PC-3 (cell line): ENCODE measurements at places on chromosomes 5 and 9.

DNA sequence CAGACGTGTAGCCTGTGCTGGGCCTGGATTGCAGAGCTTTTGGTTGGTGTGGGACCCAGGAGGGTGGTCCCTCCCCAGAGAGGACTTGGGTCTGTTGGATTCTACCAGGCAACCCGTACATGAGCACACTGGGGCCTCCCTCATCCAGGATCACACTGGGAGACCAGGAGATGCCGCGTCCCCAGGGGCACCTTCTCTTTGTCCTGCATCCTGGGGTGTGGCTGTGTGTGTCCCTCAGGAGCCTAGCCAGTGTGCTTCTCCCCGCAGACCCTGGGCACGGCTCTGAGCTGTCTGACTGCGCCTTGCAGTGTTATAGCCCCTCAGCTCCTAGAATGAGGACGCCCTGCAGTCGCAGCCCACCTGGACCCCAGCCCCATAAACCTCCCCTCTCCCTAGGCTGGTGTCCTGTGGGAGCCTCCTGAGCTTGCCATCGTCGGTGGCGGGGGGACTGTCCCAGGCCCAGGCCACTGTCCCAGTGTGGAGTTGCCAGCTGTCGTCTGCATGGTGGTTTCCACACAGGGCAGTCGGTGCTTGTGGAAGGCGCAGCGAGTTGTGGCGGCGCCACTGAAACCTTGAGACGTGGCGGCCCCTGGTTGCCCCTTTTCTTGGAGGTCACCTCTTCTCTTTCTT lies 27.6 kb downstream of the CEP72 start:
- H3K27ac ChIP-seq, result no peak overlapping the region
- H3K36me3 ChIP-seq, result peaks cover 36% of the 10 kb centered on the region
- H3K27me3 ChIP-seq, result no peaks in the 10 kb centered on the region
- no peaks in the 10 kb centered on the region for H3K4me1 ChIP-seq
- DNase-seq, result no peak

- H3K36me3 ChIP-seq, result peaks cover 20% of the 10 kb centered on the region; the same call in 1 of the 2 replicates
- peaks cover 56% of the 10 kb centered on the region for H3K4me1 ChIP-seq
- H3K27ac ChIP-seq, result peak overlapping the region; percentile 91
- DNase-seq, result peak; percentile 93
These were observed 60.5 kb downstream of the TLE1 start for GRCh38 chr9:81628897-81629296.

DNA sequence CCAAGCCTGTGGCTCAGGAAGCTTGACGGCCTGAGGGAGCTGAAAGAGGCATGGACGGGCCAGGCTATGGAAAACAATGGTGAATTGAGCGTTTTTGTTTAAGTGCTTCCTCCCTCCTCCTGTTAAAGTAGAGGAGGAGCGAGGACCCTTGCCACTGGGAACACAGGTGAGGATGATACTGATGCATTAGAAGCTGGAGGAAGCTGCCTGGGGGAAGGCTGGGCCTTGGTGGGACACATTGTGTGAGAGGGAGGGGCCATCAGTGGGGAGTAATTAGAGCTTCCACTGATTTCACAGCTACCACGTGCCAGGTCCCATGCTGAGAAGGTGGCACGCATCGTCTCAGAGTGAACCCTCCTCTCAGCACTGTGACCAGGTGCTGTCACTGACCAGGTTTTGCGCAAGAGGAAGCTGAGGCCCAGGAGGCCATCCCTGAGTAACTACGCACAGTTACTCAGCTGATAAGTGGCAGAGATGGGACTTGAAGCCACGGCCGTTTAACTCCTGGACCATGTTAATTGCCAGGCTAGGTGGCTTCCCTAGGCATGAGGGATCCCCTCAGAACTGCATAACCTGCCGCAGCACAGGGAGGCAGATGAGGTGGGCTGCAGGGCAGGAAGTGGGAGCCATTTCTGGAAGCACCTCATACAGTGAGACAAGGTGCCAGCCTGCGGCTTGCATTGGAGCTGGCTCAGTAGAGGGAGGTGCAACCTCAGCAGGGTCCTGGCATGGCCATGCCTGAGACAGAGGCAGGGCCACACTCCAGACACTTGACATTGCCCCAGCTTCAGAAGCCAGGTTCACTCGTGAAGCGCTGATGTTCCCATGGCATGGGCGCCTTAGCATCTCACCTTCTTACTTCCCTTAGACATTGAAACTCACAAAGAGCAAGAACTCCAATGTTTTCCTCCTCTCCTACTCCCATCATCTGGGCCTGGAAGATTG lies 195.3 kb upstream of the MVB12B start:
- H3K4me1 ChIP-seq, result no peaks in the 10 kb centered on the region
- no peak for DNase-seq
- H3K4me3 ChIP-seq, result no peak overlapping the region
- H3K36me3 ChIP-seq, result no peaks in the 10 kb centered on the region
- no peak overlapping the region for H3K27ac ChIP-seq
- H3K27me3 ChIP-seq, result no peaks in the 10 kb centered on the region

GRCh38 chr9:130993303-130994030 lies 15.5 kb upstream of the LAMC3 start:
- H3K4me1 ChIP-seq, result no peaks in the 10 kb centered on the region
- H3K4me3 ChIP-seq, result no peak overlapping the region
- H3K36me3 ChIP-seq, result no peaks in the 10 kb centered on the region
- no peaks in the 10 kb centered on the region for H3K27me3 ChIP-seq
- H3K27ac ChIP-seq, result no peak overlapping the region

- no peak overlapping the region for H3K27ac ChIP-seq
- DNase-seq, result no peak
- H3K27me3 ChIP-seq, result peaks cover 5% of the 10 kb centered on the region; the same call in 1 of the 2 replicates
- H3K4me1 ChIP-seq, result no peaks in the 10 kb centered on the region
These were observed 121.0 kb upstream of the PPP1R26 start for GRCh38 chr9:135358552-135358940.

DNA sequence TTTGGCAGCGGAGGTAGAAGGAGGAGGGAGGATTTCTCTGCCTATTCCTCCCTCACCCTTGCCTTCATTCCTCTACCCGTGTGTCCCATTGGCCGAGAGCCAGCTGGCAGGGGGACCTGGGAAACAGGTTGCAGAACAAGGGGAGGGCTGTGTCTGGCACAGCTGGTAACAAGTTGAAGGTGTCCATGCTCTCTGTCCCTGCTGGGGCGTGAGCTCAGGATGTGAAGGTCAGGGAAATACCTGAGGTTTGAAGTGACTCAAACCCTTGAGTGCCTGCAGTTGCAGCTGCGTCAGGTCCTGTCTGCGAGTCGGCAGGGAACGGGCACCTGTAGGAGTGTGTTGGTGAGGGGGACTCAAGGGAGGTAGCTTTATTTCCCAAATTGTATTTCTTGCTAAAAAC lies 16.2 kb downstream of the MIGA2 start:
- H3K4me3 ChIP-seq, result no peak overlapping the region
- H3K27ac ChIP-seq, result peak overlapping the region; percentile 94

DNA sequence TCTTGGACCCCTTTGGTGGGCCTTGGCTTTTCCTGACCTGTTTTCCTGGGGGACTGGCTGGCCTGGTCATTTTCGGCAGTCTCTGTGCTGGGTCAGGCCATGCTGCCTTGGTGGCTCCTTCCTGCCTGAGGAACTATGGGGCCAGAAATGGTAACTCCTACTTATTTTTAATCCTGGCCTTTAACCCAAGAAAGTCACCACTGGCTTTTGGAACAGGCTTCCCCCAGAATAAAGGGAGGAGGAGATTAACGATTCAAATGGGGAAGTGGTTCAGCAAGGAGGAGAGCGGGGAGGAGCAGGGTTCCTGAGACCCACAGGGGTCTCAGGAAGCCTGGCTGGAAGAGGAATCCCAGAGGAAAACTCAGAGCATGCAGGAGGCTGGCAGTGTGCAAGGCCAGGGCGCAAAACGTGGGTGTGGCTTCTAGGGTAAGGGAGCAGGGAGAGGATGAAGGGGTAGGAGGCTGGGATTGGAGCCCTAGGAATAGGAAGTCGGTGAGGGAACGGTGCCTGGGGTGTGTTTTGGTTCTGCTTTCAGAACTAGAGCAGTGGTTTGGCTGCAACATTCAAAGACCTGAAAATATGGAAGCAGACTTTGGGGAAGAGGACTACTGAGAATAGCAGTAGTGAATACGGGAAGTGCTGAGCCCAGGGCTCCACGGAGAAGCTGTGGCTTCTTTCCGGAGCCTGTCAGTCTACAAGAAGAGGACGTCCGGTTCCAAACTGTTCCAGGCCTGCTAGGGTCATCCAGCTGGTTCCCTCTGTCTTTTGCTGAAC lies 271.1 kb upstream of the KLF4 start:
- no peaks in the 10 kb centered on the region for H3K27me3 ChIP-seq
- no peak overlapping the region for H3K4me3 ChIP-seq
- H3K4me1 ChIP-seq, result peaks cover 8% of the 10 kb centered on the region
- DNase-seq, result no peak
- no peaks in the 10 kb centered on the region for H3K36me3 ChIP-seq

DNA sequence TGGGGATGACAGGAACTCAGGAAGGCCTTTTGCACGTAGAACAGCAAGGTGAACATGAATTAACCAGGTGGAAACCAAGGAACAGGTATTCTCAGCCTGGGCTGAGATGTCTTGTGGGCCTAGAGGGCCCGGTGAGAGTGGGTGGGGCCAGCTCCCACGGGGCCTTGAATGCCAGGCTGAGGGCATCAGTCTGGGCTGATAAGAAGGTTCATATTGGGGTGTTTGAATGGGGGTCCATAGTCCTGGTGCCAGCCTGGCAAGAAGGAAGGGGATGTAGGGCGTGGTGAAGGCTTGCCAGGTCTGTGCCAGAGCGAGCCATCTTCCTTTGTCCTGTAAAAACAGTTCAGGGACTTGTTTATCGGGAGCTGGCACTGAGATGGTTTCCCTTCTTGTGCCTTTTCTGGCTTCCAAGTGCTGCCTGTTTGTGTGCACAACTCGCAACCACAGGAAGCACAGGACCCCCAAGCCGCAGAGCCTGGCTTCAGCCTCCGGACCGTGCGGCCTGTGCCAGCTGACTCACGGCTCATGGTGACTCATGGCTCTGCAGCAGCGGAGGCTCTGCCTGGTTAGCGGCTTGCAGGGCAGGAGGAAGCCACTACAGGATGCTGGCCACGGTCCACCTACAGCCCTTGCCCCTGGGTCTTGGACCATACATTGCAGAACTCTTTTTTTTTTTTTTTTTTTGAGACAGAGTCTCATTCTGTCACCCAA lies 2.4 kb downstream of the CARD19 start:
- H3K27ac ChIP-seq, result peak overlapping the region; percentile 79
- peak overlapping the region; percentile 91 for H3K4me3 ChIP-seq
- H3K4me1 ChIP-seq, result peaks cover 24% of the 10 kb centered on the region
- peaks cover 3% of the 10 kb centered on the region; the same call in 1 of the 2 replicates for H3K36me3 ChIP-seq
- peak; percentile 95 for DNase-seq

DNA sequence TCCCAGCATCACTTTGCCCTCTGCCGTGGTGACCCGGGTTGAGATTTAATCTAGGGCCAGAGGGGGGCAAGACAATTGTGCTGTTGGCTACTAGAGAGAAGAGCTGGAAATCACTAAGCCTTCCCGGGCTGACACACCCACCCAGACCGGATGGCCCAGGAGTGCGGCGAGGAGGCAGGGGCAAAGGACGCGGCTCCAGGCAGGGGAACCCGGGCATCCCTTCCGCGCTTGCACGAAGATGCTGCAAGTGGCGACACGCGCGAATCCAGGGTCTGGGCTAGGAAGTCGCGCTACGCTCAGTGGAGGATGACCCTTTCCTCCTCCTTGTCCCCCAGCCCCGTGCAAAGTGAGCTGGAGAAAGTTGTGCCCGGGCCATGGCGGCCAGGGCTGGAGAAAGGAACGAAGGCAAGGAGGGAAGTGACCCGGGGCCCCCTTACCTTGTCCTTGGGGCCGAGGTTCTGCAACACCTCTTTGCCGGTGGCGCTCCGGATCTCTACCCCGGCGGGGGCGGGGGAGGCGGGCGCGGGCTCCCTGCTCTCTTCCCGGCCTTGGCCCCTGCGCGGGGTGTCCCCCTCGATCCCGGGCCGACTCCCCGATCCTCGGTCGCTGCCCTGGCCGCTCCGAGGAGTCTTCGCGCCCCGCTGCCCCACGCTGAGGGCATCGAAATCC lies 693 bp downstream of the DPYSL3 start:
- H3K4me3 ChIP-seq, result peak overlapping the region; percentile 80
- H3K4me1 ChIP-seq, result peaks cover 22% of the 10 kb centered on the region
- H3K27ac ChIP-seq, result no peak overlapping the region
- peak; percentile 14 for DNase-seq

DNA sequence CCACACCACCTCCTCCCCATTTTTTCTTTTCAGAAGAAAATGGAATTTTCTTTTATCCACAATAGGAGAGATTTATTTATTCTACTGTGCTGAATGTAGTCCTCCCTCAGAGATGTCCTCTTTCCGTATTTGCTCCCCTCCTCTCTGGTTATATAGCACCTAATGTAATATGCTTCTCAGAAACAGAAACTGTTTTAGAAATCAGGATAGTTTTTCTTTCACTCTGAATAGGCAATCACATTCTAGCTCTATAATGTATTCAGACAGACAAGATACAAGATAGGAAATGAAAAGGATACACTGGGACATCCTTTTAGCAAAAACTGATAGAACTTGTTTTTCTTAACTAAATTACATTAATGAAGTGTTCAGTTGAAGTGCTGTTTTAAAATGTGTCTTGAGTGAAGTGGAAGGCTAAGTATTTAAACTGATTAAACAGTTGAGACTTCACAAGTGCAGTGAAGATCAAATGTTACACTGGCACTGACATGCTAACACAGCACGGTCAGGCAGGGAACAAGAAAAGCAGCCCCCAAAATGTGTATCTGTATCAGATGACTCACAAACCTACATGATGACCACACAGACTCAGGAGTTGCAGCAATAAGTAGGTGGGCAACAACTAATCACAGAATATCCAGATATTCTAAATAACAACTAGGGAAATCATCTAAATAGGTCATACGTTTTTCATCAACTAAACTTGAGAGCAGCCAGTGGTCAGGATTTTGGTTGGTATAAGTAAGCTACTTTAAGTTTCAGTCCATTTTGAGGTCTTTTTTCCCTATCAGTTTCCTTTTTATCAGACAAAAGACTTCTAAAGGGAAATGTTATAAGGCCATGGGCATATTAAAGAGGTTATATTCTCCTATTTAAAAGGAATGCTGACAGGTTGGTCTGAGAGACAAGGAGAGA lies 260.4 kb downstream of the MLLT3 start:
- DNase-seq, result no peak
- peaks cover 16% of the 10 kb centered on the region for H3K4me1 ChIP-seq
- no peak overlapping the region for H3K27ac ChIP-seq
- H3K27me3 ChIP-seq, result no peaks in the 10 kb centered on the region
